Kasumi-1 (cell line): ENCODE measurements at places on chromosomes 12 and 14.

DNA sequence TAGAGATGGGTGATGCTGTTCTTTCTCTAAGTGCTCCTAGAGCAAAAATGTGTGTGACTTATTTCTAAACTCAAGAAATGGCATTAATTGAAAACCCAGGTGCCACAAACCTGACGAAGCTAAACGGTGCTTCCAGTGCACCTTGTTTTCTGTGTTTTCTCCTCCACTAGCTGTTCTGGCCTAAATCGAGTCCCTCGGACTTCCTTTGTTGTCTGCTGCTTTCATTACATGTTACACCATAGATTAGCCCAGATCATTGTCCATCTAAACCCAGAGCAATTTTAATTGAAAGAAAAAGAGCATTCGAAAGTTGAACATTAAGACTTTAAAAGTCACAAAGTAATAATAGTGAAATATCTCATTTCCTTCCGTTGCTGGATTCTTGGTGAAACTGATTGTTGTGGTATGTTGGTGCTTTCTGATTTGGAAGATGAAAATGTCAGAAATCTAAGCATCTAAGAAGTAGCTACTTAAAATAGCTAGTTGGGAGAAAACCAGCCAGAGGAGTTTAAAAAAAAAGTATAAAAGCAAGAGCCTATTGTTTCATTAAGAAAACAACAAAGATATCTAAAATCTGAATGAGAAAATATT is 219.6 kb upstream of the G2E3 start:
- no peak for DNase-seq

DNA sequence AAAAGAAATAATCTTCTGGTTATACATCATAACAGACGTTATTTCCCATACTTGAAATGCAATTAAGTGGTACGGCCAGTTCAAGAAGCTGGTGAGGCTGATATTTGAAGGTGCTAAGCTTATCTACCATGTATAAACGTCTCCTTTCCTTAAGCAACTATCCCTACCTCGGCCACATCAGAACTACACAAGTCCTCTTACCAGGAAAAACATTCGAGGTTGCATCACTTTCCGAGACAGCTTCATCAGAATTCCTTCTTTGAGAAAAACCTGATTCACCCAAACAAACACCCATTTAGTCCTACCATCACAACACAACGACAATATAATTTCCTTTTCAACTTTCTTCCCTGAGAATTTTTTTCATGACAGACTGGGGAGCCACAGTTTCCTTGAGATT is 33.9 kb upstream of the NR2C1 start:
- no peak for DNase-seq

- peak; percentile 38 for DNase-seq
Measured at GRCh38 chr14:60313093-60313492, 64.1 kb downstream of the PPM1A start.

DNA sequence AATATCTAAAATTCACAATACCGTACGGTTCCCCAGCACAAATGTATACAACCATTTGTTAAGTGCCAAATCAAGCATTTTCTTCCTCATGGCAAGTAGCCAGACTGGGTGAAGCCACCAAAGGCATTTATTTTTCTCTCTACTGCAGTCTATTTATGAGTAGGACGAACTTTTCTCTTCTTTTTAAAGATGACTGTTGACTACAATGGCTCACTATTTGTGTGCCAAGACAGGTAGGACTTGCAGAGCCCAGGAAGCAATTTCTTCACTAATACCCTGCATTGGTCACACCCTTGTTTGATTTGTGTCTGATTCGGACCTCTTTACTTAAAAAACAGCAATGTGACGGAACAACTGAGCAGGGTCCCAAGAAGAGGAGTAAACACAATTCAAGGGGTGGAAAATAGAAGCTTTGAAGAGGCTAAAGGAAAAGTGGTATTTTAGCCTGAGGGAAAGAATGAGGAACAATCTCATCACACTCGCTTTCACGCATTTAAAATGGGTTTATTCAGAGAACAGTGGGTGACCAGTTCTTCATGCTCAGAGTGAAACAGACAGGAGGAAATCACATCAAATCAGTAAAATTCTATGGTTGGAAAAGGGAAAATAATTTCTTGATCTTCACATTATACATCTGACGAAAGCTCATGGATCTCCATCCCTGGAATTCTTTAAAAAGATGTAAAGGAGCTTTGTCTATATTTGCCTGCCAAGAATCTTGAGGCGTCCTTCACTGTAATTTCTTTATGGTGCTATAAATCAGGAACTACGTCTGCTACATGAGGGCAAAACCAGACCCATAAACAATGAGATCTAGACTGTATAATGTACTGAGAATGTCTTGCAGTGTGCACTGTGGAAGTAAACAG is 183.8 kb downstream of the PPM1H start:
- no peak for DNase-seq

GRCh38 chr14:88698651-88699050 is 94.1 kb downstream of the EML5 start:
- no peak for DNase-seq

GRCh38 chr12:3205742-3206519 is 128.8 kb downstream of the TSPAN9 start:
- no peak for DNase-seq

GRCh38 chr12:25276199-25276937 is 25.6 kb upstream of the KRAS start:
- peak; percentile 21 for DNase-seq

DNA sequence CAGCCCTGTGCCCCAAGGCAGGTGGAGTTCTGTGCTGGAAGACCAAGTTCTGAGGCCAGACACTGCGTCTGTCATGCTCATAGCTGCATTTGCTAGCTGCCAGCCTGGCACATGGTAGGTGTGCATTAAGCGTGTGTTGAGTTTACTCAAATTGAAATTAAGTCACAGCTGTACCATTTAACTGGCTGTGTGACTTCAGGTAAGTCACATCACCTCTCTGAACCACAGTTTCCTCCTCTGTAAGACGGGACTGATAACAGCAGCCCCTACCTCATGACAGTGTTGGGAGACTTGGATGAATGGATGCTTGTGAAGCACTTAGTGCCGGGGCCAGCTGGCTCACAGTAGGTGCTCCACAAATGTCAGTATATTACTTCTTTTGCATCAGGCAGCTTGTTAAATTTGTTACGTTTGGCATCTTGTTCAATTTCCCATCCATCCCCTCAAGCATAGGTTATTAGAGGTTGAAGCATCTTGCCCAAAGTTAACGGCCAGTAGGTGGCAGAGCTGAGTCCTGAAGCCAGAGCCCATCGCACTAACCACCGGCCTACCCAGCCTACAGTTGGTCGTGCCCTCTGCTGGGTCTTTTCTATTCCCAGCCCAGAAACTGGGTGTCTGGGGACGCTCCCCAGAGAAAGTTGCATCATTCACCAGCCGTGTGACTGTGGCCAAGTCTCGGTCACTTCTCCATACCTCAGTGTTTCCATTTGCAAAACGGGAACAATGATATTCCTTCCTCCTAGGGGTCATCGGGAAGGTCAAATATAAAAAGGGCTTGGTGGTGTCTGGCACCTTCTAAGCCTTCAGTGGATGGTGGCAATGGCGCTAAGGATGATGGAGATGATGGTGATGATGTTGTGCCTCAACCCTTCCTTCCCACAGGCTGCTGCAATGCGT is 4.5 kb downstream of the DAO start:
- DNase-seq = peak; percentile 66

DNA sequence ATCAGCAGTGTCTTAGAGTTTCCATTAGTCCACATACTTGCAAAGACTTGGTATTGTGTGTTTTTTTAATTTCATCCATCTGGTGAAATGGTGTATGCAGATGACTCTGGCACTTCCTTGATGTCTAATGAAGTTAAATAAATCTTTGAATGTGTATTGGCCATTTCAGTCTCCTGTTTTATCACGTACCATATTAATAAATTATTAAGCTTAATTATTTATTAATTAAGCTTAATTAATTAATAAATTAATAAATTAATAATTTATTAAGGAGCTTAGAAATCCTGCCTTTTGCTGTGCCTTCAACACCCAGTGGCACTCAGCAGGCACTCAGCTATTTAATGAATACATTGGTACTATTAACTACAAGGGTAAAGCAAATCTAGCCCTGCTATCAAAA is 18.2 kb downstream of the PDZRN4 start:
- DNase-seq = no peak

- DNase-seq = peak; percentile 63
Measured at GRCh38 chr12:24109381-24110039, 160.0 kb upstream of the SOX5 start.

DNA sequence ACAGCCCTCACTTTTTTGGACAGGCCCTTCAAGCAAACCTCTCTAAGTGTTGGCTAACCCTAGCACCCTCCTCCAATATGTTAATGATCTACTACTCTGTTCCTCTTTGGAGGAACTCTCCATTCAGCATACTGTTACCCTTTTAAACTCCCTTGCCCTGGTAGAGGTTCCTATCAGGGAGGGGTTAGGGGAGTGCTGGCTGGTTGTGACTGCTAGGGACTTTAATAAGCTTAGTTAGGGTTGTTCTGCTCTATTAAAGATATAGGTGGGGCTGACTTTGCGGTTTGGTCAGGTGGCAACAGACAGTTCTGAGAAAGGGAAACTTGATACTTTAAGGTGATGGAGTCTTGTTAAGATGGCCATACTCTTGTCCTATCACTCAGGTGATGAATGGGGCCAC is 301.5 kb upstream of the FBXO33 start:
- DNase-seq = no peak

GRCh38 chr14:67526676-67527459 is 6.2 kb upstream of the PLEKHH1 start:
- peak; percentile 65 for DNase-seq

DNA sequence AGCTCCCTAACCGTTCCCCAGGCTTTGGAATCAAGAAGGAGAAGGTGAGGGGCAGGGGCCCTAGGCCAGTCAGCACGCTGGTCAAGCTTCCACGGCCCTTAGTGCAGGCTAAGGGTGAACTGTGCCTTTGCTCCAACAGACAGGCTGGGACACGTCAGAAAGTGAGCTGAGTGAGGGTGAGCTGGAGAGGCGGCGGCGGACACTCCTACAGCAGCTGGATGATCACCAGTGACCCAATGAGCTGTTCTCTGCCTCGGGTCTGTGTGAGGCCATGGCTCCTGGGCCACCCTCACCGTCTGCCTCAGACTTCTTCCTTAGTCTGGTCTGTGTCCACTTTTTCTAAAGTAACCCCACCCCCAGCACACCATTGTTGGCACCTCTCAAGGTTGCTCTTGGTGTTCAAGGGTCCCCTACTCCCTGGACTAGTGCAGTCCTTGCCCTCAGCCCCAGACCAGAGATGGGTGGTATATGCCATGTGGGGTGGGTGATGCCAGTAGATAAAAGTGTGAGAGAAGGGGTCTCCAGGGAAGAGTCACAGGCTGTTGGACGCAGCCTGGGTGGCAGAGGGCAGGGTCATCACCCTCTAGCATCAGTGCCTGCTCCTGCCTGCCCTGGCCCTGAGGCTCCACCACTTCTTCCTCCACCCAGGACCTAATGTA is 20.7 kb downstream of the PRPF40B start:
- no peak for DNase-seq

GRCh38 chr14:89143595-89143994 is 273.4 kb downstream of the FOXN3 start:
- no peak for DNase-seq

GRCh38 chr14:69387311-69387710 is 10.8 kb downstream of the ERH start:
- DNase-seq = no peak

DNA sequence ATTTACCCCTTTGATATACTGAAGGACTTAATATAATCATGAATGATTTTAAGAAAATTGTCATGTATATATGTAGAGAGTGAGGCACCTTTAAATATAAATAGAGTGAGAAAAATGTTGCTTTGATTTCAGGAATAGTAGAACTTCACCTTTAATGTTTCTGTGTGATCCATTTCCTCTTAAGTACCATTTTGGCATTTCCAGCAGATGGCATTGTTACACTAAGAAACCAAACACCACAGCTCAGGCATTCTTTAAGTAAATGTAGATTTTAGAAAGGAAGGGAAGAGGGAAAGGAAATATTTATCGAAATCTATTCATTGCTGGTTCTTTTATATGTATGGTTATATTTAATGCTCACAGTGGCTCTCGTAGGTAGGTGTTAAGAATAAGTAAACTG is 556.7 kb upstream of the FBXO33 start:
- DNase-seq = peak; percentile 71

DNA sequence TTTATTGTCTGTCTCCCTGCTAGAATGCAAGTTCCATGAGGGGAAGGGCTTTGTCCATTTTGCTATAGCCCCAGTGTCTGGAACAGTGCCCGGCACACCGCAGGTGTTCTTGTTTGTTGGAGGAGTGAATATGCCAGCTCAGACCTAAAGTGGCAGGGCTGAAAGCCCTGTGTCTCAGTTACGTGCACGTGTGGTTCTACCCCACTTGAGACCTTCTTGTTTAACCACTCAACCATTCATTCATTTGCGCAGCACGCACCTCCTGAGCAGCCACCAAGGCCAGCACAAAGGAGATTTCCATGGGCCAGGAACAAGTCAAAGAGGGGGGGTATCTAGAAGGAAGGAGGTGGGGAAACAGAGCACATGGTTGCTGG is 338.0 kb upstream of the FKBP4 start:
- no peak for DNase-seq

GRCh38 chr12:58930770-58931324 is 10.5 kb upstream of the LRIG3 start:
- DNase-seq = no peak

GRCh38 chr14:88975043-88975830 is 150.8 kb downstream of the TTC8 start:
- no peak for DNase-seq

DNA sequence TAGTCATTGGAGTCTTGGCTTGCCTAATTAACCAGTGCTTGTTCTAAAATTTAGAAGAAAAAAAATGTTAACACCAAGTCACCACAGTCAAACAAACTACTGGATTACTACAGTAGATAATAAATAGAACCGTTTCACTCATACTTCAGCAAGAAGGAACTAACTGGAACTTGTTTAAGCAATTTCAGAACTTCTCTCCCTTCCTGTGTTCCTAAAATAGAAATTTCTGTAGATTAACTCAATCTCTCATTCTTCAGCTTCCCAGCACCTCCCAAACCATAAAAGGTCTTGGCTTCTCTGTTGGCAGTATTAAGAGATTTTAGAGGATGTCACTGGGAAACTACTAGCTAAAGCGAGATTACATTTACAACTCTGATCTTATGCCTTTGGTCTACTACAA is 18.6 kb downstream of the GNS start:
- peak; percentile 56 for DNase-seq

GRCh38 chr12:2385529-2385928 is 332.7 kb downstream of the CACNA1C start:
- no peak for DNase-seq

DNA sequence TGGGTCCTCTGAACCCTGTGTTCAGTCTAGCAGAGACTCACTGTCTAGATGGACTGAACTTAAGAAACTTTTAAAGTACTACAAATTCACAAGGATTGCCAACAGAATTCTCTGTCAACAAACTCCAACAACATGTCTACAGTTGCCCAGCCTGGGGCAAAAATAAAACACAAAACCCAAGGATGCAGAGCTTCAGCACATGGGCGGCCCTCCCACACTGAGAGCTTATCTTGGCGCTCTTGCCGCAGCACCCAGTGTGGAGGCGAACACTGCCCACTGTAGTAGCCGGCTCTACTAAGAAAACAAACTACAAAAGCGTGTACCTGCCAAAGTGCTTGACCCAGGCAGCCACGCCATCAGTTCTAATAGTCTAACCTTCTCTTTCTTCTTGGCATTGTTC is 66.7 kb downstream of the PTPN21 start:
- DNase-seq = no peak

- DNase-seq = no peak
Measured at GRCh38 chr12:117060246-117060928, 38.8 kb downstream of the TESC start.
